ENCODE measurements at places on chromosomes 6 and 20. TPM values are rescaled to one million over a fixed set of nuclear protein-coding genes. Genes with fewer than 3 reads are reported as not detected.

Gene NR2E1
- not detected for total RNA-seq

DNA sequence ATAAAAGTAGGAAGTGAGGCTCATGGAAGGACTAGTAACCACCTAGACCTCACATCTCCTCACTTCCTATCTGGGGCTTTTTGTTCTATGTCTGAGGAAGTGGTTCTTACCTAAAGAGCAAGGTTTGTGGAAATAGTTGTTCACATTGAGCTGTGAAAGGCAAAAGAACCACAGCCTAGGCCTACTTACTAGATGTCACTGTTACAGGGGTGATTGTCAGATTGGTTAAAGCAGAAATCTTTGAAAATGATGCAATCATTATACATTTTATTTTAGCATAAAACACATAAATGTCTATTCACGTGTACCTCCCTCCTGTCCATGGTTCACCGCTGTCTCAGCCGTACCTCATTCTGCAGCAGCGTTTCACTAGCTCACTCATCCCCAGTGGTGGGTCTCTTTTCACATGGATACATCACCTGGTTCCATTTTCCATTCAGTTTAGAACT lies 268.8 kb downstream of the TMEM242 start:
- DNase-seq, result no peak

DNA sequence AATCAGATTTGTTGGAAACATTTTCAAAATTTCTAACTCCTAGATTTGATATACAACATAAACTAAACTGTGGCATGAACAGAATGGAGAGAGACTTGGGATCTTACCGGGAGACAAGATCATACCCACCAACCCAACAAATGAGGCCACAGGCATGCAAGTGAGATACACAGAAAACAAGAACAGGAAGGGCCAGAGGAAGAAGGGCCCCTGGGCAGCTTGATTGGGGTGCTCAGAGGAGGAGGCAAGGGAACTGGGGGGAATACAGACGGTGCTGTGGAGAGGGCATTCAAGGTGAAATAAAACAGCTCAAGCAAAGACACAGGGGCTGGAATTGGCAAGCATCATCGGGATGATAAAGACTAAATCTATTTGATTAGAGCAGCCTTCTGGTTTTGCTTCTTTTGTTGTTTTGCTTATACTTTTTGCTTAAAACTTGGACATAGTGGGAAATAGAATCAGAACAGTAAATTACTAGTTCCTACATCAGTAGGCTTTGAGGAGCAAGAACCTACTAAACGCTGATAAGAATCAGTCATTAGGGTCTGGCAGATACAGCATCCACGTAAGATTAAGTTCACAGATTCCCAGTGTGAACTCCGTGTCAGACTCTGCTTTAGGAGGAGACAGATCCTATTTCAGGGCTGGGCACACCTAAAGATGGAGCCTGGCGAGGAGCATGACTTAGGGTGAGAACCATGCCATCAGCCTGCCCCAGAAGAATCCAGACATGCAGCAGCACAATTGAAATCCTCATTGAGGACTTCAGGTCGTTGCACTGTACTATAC lies 3.5 kb upstream of the RAMACL start:
- no peak for DNase-seq

DNA sequence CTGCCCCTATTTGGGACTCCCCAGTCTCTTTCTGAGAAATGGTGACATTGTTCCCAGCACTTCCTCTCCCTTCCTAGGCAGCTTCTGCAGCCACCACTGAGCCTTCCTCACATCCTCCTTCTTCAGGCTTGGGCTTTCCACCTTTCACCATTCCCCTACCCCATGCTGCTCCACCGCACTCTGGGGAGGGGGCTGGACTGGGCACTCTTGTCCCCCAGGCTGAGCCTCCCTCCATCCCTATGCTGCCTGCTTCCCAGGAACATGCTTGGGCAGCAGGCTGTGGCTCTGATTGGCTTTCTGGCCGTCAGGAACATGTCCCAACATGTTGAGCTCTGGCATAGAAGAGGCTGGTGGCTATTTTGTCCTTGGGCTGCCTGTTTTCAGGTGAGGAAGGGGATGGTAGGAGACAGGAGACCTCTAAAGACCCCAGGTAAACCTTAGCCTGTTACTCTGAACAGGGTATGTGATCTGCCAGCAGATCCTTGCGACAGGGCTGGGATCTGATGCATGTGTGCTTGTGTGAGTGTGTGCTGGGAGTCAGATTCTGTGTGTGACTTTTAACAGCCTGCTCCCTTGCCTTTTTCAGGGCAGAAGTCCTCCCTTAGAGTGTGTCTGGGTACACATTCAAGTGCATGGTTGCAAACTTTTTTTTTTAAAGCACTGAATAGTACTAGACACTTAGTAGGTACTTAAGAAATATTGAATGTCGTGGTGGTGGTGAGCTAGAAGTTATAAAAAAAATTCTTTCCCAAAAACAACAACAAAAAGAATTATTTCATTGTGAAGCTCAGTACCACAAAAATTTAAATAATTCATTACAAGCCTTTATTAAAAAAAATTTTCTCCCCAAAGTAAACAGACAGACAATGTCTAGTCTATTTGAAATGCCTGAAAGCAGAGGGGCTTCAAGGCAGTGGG lies 2.1 kb upstream of the CDKN1A start:
- no peak for DNase-seq

GRCh38 chr20:58699623-58700107 lies 7.1 kb downstream of the NPEPL1 start:
- no peak for DNase-seq

GRCh38 chr6:13228264-13229204 lies 99.8 kb downstream of the TBC1D7 start:
- no peak for DNase-seq

- DNase-seq, result no peak
These were observed 228.0 kb downstream of the SYNDIG1 start for GRCh38 chr20:24697411-24697810.
